ENCODE measurements at places on chromosomes 1 and 21. TPM values are rescaled to one million over a fixed set of nuclear protein-coding genes. Genes with fewer than 3 reads are reported as not detected.

KCNE2 gene
- total RNA-seq = not detected

HLX gene
- total RNA-seq = 16.7 TPM

PTCH2 gene
- 0.10 TPM for total RNA-seq

C1orf116 gene
- total RNA-seq = not detected

SOX13 gene
- total RNA-seq = 6.6 TPM

Measured in cardiac ventricle fibroblast (primary cell).